ENCODE measurements at places on chromosomes 7 and 10. TPM values are rescaled to one million over a fixed set of nuclear protein-coding genes. Genes with fewer than 3 reads are reported as not detected.

The CEP55 gene
- 68.6 TPM for total RNA-seq

The EVX1 gene
- 0.14 TPM for total RNA-seq

The NRG3 gene
- total RNA-seq = not detected

The BAG3 gene
- total RNA-seq = 242 TPM

The DNTT gene
- not detected for total RNA-seq

The TMEM176B gene
- total RNA-seq = 0.15 TPM

The GAD2 gene
- total RNA-seq = not detected

The SLC26A5 gene
- total RNA-seq = not detected

The CCNY gene
- total RNA-seq = 51.5 TPM

The TLL2 gene
- 0.13 TPM for total RNA-seq

The HOXA7 gene
- 5.1 TPM for total RNA-seq

The BPGM gene
- 17.3 TPM for total RNA-seq

The CYP2C18 gene
- total RNA-seq = 0.07 TPM

The FXYD4 gene
- total RNA-seq = not detected

The AMPH gene
- total RNA-seq = 0.10 TPM

The TRPV6 gene
- not detected for total RNA-seq

The LIPF gene
- total RNA-seq = not detected

The MYPN gene
- 3.0 TPM for total RNA-seq

The FEZF1 gene
- total RNA-seq = not detected

The ZNF212 gene
- 10.5 TPM for total RNA-seq

The CUTC gene
- 31.5 TPM for total RNA-seq

The CABCOCO1 gene
- 0.19 TPM for total RNA-seq

The GRID1 gene
- total RNA-seq = 0.22 TPM

The CDHR1 gene
- total RNA-seq = 0.14 TPM

The CBX3 gene
- total RNA-seq = 279 TPM

The POM121L12 gene
- not detected for total RNA-seq

The ASAH2 gene
- 3.1 TPM for total RNA-seq

The RTKN2 gene
- 0.95 TPM for total RNA-seq

The TET1 gene
- total RNA-seq = 0.59 TPM

The TMEM225B gene
- 1.2 TPM for total RNA-seq

The GLCCI1 gene
- total RNA-seq = 0.80 TPM

The ATOH7 gene
- total RNA-seq = 0.15 TPM

The NKX2-3 gene
- 0.08 TPM for total RNA-seq

The PPP1R3A gene
- not detected for total RNA-seq

The CALHM2 gene
- 4.9 TPM for total RNA-seq

The NRAP gene
- total RNA-seq = not detected

The OR2A1 gene
- not detected for total RNA-seq

The CYP3A7 gene
- total RNA-seq = 0.06 TPM

The PPP3CB gene
- 16.3 TPM for total RNA-seq

The ADAMTS14 gene
- 0.16 TPM for total RNA-seq

The CEP41 gene
- 10.4 TPM for total RNA-seq

The PAOX gene
- total RNA-seq = 1.9 TPM

The CLCN1 gene
- not detected for total RNA-seq

The ACBD5 gene
- total RNA-seq = 24.5 TPM

The TMEM60 gene
- 27.2 TPM for total RNA-seq

The ANKRD30A gene
- total RNA-seq = 0.39 TPM

The ERVW-1 gene
- total RNA-seq = not detected
